ENCODE measurements at places on chromosomes 7 and 10.

DNA sequence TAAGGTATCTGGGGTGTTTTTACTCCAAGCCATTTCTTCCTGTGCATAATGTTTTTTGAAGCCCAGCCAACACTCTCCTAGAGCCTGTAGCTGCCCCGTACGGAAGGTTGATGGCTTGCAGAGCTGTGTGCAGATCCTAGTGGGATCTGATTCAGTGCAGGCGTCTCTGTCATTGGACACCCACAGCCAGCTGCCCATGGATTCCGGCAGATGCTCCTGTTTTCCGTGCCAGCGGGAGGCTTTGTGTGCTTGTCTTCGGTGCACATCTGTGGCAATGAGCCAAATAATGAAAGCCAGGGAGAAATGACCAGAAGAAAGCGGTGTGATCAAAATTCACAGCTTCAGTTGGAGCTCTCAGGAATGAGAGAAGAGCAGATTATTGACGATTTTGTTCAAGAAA lies 426.4 kb downstream of the TYW1 start:
- DNase-seq, result no peak

DNA sequence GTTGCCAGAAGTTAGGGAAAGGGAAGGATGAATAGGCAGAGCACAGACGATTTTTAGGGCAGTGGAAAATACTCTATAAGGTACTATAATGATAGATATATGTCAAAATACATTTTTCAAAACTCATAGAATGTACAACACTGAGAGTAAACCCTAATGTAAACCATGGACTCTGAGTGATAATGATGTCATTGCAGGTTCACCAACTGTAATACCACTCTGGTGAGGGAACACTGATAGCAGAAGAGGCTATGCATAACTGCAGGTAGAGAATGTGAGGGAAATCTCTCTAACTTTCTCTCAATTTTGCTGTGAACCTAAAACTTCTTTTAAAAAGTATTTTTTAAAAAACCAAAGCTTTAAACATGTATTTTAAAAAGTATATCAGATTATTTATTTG lies 22.1 kb downstream of the POT1 start:
- DNase-seq, result no peak

GRCh38 chr10:17004801-17005380 lies 124.7 kb downstream of the CUBN start:
- DNase-seq, result no peak

GRCh38 chr10:86673827-86674581 lies 5.7 kb downstream of the LDB3 start:
- DNase-seq, result no peak

DNA sequence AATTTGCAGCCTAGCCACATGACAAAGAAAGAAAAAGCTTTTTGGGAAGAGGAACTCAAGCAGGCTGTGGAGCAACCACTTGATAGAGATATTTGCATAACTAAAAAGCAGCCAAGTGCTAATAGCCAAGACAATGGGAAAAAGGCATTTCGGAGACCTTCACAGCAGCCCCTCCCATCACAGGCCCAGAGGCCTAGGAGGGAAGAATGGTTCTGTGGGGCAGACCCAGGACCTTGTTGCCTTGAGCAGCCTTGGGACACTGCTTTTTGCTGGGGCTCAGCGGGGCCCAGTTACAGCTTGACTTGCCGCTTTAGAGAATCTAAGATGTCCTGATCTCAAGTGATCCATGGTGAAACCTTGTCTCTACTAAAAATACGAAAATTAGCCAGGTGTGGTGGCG lies 38.5 kb downstream of the FAM149B1 start:
- DNase-seq, result no peak

GRCh38 chr10:63125459-63125858 lies 7.7 kb upstream of the NRBF2 start:
- DNase-seq, result no peak

GRCh38 chr10:113626809-113627355 lies 37.0 kb downstream of the NRAP start:
- DNase-seq, result no peak

GRCh38 chr7:115229401-115230105 lies 307.7 kb downstream of the MDFIC start:
- DNase-seq, result no peak

- no peak for DNase-seq
Observed at GRCh38 chr10:35813219-35813618, 171.1 kb upstream of the FZD8 start.

Measured in central memory CD8-positive, alpha-beta T cell (primary cell).